ENCODE measurements at places on chromosomes 3 and 15.

DNA sequence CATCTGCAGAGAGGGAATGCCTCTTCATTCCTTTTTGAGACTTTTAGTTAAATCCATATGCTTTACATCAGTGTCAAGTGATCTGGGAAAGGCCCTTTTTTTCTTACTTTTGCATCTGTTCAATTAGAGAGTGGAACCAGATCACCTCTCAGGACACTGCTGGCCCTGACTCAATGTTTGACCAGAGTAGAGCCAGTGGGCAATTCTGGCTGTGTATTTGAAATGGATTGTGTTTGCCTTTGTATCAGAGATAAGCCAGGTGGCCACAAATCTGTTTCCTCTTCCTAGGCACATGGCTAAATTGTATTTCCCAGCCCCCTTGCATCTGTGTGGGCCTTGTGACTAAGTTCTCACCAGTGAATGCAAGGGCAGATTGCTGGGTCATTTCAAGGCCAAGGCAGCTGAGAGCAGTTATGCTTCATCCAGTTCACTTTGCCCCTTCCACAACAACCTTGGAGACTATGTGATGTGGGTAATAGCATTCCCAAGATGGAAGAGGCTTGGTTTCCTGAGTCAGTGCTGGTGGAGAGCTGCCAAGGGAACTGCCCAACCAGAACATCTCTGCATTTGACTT lies 75.6 kb upstream of the CACNA2D3 start:
- DNase-seq: no peak

- no peak for DNase-seq
Measured at GRCh38 chr3:126983653-126984390, 907 bp downstream of the PLXNA1 start.

DNA sequence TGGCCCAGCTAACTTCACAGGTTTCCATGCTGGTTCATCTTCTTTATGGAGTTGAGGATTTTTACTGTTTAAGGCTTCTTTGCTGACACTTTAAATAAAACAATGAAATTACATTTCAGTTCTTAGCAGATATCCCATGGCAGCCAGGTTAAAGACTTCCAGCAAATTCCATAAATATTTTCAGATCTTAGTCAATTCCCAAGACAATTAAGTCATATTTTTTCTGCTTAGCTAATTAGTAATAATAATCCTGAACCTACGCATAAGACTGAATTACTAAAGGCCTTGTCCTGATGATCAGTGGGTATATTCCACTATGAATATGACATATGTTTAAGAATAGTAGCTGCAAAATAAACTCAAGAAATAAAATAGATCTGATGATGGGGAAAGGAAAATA lies 83.3 kb downstream of the NR2E3 start:
- DNase-seq: no peak

DNA sequence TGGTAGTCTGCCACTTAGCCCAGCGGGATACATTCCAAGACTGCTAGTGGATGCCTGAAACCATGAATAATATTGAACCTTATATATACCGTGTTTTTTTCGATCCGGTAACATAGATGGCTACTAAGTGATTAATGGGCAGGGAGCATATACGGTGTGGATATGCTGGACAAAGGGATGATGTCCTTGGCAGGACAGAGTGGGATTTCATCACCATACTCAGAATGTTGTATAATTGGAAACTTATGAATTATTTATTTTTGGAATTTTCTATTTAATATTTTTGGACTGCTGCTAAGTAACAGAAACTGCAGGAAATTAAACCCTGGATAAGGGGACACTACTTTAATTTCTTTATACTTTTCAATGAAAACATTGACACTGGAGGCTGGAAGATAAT lies 53.2 kb downstream of the ASTE1 start:
- no peak for DNase-seq

DNA sequence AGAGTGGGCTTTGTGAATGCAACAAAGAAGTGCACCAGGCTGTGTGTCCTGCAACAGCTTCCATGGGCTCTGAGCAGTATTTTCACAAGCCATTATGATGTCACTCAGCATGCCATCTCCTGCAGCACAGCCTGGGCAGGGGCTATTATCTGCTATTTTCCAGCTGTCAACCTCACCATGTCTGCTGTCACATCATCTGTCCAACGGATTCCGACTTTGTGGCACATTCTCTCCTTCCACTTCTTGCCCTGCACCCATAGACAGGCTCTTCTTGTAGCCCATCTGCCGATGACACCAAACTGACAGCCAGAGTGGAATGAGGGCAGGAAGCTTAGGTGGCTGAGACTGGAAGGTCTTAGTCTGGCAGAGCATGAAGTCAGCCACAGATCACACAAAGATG lies 691.9 kb downstream of the NTRK3 start:
- DNase-seq: no peak

All from COR-L47 (cell line).